ENCODE measurements at places on chromosomes 16 and 17. TPM values are rescaled to one million over a fixed set of nuclear protein-coding genes. Genes with fewer than 3 reads are reported as not detected.

GRCh38 chr16:56932721-56933619, 1.0 kb downstream of the HERPUD1 start:
- DNase-seq, result peak; percentile 90

DNA sequence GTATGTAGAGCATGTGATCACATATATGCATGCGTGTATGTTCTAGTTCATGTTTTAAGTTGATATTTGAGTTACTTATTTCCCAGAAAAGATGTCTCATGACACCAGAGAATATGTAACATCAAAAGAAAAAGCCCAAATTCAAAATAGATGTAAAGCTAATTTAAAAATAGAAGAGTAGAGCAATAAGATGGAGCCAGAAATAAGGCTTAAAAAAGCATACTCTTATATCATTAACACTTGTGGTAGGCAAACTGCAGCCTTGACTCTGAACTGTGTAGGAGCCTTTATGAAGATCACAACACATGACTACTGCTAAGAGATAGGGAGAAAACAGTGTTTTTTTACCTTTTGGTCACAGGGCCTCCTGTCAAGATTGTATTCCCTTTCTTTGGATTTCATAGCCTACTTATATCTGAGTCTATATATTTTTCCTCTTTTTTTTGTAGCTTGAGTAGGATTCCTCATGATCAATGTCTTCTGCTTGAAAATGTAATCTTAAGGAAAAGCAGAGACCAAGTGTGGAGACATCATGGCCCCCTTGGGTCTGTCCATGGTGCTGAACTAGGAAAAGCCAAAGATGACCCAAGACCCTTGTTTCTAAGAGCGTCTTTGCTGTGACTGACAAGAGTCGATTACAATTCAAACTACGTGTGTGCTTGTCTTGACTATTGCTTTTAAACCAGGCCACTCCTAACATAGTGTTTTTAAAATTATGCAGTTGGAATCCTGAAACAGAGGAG, 390.4 kb downstream of the SHISA9 start:
- no peak for DNase-seq

DNA sequence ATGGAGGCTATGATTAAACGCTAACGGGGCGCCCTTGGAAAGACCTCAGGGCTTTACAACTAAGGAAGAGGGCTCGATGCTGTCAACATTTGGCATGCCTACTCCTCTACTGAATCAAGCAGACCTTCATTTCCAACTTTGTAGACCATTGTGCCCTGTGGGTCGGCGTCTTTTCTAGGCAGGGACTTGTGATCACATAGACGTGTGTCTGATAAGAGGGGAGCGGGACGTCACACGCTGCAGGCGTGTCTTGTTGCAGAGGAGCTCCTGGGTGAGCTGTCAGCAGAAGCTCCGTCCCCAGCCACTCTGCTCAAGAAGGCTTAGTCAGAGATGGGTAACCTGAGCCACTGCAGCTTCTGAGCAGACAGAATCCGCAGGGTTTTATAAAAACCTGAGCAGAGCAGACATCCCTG, 2.8 kb downstream of the MAPK8IP3 start:
- DNase-seq, result no peak

The TIMP2 gene
- 57.9 TPM for total RNA-seq

DNA sequence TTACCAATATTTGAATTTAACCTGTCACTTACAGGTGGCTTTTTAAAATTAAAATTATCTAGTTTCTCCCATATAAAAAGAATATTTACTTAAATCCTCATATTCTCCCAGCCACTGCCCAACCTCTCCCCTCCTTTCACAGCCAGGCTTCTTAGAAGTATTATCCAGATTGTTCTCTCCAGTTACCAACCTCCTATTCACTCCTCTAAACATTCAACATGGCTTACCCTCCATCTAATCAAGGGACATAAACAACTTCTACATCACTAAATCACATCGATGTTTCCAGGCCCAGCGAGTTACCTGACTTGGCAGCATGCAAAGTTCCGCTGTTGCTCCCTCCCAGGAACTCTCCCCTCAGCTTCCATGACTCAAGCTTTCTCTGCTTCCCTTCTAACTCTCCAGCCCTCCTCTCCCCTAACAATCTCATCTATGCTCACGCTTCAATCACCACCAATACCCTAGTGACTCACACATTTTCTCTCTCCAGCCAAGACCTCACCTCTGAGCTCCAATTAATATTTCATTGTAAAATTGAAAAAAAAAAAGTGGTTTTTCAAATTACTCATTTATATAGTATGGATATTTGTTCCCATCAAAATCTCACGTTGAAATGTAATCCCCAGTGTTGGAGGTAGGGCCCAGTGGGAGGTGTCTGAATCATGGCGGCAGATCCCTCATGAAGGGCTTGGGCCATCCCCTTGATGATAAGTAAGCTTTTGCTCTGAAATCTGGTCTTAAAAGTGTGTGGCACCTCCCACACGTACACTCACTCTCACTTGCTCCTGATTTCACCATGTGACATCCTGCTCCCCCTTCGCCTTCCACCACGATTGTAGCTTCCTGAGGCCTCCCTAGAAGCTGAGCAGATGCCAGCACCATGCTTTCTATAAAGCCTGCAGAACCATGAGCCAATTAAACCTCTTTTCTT, 88.5 kb downstream of the HELZ start:
- peak; percentile 20 for DNase-seq

The SCNN1B gene
- total RNA-seq, result 24.2 TPM

GRCh38 chr17:59963738-59964481, 630 bp downstream of the RNFT1 start:
- peak; percentile 60 for DNase-seq

GRCh38 chr17:77924757-77925336, 33.7 kb upstream of the TNRC6C start:
- DNase-seq, result no peak

The TNFRSF17 gene
- total RNA-seq, result not detected

DNA sequence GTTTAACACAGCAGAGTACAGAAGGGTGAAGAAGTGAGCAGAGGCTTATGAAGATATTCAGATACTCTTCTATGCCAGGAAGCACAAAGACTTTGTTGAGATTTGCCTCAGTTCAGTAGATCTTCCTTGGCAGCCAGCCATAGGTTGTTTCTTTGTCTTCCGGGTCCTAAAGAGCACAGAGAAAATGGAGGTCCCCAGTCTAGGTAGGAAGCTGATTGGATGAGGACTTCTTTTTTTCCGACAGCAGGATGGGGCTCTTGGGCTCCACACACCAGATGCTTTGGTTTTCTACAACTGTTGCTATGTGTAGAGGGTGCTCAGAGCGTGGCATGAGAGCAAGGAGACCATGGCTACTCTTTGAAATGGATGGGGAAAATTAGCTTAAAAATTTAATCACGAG, 8.3 kb upstream of the CDC6 start:
- no peak for DNase-seq

DNA sequence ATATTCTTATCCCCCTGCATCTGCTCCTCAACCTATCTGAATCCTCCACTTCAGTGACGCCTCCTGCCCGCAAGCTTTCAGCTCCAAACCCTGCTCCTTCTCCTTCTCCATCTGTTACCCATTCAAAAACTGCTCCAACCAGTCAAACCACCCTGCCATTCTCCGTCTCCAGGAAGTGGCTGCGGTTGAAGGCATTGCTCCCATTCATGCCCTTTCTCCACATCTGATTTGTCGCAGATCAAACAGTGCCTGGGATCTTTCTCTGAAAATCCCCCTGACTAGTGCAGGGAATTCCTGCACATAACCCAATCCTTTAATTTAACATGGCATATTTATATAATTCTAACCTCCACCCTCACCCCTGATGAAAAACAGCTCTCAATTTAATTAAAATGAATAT, 56.3 kb downstream of the SLFN5 start:
- no peak for DNase-seq

- no peak for DNase-seq
Measured at GRCh38 chr16:82017911-82018568, 6.8 kb upstream of the SDR42E1 start.

The ZNF385C gene
- not detected for total RNA-seq

The IRX6 gene
- total RNA-seq, result not detected

DNA sequence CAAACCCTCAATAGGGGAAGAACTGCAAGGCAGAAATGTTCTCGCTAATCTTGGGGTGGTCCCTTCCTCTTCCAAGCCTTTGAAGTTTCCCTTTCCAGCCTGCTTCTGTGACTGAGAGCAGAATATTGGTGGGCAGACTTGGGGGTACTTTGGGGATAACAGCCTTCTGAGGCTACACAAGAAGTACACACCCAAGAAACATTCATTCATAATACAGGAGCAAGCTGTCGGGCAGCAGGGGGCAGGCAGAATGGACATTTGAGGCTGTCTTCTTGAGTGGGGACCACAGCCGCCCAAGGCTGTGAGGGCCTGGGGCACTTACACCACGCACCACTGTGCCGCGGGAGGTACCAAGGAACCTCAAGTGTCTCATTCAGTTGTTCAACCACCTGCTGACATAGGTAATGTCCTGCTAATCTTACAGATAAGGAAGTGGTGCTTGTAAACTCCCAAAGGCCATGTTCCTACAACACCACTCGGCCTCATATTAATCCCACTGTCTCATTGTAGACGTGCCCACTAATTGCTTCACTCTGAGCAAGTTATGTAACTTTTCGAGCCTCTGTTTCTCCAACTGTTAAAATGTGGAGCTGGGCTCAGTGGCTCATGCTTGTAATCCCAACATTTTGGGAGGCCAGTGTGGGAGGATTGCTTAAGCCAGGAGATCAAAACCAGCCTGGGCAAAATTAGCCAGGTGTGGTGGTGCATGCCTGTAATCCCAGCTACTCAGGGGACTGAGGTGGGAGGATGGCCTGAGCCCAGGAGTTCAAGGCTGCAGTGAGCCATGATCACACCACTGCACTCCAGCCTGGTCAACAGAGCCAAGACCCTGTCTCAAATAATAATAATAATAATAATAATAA, 2.5 kb upstream of the MRPS23 start:
- DNase-seq, result no peak

DNA sequence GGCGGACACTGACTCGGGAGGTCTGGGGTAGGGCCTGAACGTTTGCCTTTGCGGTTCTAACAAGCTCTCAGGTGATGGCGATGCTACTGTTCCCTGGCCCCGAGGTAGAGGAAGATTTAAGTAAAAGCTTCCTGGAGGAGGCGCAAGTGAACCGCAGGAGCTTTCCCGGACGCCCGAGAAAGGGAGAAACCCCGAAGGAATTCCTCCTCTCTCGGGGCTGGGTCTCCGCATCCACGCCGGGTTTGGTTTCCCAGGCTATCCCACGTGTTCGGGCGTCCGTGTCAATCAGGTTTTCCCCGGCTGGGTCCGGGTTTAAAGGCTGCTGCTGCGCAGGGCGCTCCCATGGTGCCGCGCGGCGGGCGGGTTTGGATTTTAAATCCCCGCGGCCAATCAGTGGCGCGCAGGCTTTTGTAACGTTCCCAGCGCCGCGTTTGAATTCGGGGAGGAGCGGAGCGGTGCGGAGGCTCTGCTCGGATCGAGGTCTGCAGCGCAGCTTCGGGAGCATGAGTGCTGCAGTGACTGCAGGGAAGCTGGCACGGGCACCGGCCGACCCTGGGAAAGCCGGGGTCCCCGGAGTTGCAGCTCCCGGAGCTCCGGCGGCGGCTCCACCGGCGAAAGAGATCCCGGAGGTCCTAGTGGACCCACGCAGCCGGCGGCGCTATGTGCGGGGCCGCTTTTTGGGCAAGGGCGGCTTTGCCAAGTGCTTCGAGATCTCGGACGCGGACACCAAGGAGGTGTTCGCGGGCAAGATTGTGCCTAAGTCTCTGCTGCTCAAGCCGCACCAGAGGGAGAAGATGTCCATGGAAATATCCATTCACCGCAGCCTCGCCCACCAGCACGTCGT, at the start of gene PLK1:
TSS of gene PLK1 (plus strand) at position 460 of the 844 bp plus-strand sequence. CDS start at position 504, 44 bp downstream.
- peak; percentile 86 for DNase-seq

- DNase-seq, result no peak
Measured at GRCh38 chr17:10292057-10292937, 80.5 kb downstream of the MYH13 start.

GRCh38 chr16:2511128-2511800, 2.5 kb upstream of the ATP6V0C start:
- DNase-seq, result peak; percentile 70
